ENCODE measurements at places on chromosomes 1 and 21.

- peak; percentile 39 for DNase-seq
Measured at GRCh38 chr1:72283307-72284083, 1.2 kb upstream of the NEGR1 start.

- no peak for DNase-seq
Measured at GRCh38 chr1:98090351-98090750, 169.5 kb upstream of the DPYD start.

GRCh38 chr1:226950871-226951270 lies 10.8 kb downstream of the COQ8A start:
- no peak for DNase-seq

- no peak for DNase-seq
Measured at GRCh38 chr1:193031431-193031830, 27.7 kb downstream of the UCHL5 start.

GRCh38 chr1:204146309-204146708 lies 5.5 kb downstream of the ETNK2 start:
- DNase-seq: no peak

GRCh38 chr1:6384962-6385361 lies 8.6 kb downstream of the ACOT7 start:
- DNase-seq: no peak

GRCh38 chr1:45822644-45823043 lies 19.2 kb downstream of the MAST2 start:
- no peak for DNase-seq

- DNase-seq: no peak
Measured at GRCh38 chr1:84171481-84171880, 27.4 kb downstream of the PRKACB start.

DNA sequence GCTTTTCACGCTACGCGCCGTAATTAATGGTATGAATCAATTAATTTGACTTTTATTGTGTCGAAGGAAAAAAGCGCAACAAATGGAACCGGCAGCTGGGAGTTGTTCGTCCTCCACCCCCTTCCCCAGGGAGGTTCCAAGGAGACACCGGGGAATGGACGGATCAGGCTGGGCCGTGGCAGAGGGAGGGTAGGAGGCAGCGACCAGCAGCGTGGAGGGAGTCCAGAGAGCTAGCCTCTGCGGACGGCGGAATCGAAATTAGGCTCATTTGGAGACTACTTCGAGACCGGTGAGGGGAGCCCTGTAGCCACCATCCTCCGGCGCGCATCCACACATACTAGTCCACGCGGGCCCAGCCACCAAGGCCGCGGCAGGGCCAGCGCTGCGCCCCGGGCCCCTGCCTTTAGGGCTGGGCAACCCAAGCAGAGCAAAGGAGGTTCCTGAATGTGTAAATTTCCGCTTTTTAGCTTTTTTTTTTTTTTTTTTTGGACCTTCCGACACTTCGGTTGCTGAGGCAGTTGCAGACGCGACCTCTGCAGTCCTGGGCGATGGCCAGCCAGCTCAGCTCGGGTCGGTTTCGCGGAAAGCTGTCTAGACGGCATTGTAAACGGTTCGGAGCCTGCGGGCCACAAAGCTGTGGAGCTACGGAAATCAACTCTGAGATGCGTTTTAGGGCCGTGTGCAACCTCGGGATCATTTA lies 2.2 kb upstream of the FOXD3 start:
- DNase-seq: no peak

- no peak for DNase-seq
Measured at GRCh38 chr1:147748676-147749350, 11.6 kb downstream of the GJA5 start.

DNA sequence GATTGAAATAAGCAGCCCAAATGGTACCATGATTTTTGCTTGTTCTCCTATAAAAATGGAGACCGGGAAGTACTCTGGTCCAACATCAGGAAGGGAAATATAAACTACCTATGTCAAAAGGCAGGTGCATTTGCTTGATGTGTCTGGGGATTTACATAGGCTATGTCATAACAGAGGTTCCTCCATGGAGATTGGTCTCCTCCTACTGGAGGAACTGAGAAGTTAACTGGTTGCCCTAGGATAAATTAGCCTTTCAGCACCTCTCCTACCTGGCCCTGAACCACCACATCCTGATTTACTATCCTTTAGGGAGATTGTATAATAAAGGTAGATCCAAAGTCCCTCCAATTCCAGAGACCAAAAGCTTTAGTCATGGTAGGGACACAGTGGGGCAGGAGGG lies 1109.3 kb upstream of the B3GALT2 start:
- DNase-seq: peak; percentile 11

DNA sequence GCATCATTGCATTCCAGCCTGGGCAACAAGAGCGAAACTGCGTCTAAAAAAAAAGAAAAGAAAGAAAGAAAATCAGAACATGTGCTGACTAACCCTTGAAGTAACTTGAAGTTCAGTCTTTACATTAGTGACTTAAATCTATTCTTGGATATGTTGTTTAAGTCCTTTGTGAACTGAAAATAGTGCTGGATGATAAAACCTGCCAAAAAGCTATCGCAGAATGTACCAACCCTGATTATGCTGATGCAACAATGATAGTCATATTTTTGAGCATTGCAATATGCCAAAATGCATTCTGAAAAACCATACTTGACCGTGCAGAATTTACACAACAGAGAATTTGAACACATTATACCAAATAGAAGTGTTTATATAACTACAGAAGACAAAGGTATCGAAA lies 30.7 kb downstream of the SHISAL2A start:
- DNase-seq: no peak

DNA sequence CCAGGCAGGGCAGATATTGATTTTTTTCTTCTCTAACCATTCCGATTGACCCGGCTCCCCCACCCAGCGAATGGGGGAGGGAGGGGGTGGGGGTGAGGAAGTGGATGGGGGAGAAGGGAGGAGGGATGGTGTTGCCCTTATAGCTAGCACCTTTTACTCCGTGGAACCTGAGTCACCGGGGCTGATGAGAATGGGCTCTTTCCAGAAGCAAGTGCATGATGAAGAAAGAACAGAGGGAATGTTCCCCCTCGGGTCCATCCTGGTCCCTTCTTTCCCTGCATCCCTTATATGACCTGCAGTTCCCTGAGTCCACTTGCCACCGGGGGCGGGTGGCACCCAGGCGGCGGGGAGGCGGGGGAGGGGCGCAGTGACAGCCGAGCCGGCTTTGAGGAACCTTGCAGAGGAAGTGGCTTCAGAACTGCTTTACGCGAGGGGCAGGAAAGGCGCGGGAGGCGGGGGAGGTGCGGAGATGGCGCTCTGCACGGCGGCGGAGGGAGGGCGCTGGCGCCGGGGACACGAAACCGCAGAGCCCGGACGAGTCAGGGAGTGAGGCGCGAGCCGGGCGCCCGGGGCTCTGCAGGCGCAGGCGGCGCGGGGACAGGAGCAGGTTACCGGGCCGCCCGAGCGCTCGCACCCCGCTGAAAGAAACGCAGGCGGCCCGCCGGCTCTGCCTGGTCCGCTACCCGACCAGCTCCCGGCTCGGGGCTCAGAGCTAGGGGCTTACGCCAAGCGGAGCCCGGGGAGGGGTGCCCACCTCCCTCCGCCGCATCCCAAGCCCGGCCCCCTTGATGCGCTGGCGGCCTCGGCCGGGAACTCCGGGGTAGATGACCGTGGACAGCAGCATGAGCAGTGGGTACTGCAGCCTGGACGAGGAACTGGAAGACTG lies 49.7 kb downstream of the RASSF5 start:
- DNase-seq: peak; percentile 81

DNA sequence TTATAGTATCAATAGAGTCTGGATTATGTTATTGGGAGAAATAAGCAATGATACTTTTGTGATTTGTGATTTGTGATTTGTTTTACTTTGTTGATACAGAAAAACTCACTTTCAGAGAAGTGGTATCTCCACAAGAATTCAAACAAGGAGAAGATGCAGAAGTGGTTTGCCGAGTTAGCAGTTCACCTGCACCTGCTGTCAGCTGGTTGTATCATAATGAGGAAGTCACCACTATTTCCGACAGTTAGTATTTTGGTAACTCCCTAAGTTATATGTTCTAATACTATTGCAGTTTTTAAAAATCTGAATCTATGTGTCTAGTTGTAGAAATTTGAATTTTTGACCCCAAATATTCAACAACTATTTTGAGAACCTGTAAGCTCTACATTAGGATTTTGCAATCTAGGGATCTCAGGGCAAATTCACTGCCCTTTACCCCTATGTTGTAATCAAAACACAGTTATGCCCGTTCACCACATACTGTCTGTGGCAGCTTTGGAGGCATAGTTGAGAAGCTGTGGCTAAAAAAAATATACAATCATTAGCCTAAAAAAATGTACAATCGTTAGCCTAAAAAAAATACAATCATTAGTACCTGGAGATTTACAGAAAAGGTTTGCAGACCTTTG lies 288.1 kb downstream of the NCAM2 start:
- no peak for DNase-seq

GRCh38 chr1:31532173-31532572 lies 44.1 kb upstream of the TINAGL1 start:
- no peak for DNase-seq

DNA sequence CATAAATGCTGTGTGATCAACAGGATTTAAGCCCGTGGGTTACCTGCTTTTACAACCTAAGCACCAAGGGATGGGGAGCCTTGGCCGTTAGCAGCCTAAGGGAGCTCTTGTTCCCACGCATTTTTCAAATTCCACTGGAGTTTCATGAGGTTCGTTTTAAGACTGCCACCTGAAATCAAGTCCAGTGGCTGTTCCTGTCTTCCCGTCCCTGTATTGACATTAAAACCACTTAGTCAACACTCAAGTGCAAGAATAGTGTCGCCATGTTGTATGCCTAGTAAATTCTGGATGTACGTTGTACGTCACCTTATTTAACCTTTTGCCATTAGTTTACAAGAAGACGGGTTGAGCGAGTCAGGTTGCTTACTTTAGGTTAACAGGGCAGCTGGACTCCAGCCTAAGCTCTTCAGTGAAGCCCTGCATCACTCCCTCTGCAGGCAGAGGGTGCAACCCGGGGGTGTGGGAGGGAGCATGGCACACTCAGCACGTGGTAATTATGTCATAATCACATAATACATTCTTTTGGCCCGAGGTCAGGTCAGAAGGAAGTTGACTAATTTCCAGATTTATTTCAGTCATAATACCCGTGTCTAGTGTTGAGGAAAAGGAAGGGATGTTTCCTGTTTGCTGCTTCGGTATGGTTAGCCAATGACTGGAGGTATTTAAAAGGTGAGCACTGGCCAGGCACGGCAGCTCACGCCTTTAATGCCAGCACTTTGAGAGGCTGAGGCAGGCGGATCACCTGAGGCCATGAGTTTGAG lies 42.5 kb downstream of the CNST start:
- peak; percentile 17 for DNase-seq

DNA sequence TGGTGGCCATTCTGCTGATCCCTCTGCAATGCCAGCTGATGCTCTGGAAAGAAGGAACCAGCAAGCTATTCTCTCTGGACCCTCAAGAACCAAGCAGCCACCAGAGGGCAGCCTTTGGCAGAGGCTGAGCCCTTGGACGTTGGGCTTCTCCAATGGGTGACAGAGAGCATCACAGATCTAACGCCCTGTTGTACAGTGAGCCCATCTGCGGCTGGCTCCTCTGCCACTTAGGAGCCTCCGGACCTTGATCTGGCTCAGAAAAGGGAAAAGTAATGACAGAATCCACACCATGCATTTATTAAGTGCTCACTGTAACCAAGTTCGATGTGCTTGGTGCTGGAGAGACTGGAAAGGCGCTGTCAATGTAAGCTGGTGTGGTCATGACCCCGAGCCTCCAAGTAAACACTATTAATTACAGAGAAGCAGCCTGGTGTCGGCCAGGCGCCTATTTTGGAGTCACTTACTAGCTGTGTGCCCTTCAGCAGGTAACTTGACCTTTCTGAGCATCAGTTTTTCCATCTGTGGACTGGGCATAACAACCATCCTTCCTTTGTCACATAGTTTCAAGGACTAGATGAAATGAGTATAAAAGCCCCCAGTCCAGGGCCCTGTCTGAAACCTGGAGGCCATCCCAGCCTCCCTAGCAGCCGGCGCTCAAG lies 34.9 kb downstream of the ECE1 start:
- DNase-seq: peak; percentile 68

DNA sequence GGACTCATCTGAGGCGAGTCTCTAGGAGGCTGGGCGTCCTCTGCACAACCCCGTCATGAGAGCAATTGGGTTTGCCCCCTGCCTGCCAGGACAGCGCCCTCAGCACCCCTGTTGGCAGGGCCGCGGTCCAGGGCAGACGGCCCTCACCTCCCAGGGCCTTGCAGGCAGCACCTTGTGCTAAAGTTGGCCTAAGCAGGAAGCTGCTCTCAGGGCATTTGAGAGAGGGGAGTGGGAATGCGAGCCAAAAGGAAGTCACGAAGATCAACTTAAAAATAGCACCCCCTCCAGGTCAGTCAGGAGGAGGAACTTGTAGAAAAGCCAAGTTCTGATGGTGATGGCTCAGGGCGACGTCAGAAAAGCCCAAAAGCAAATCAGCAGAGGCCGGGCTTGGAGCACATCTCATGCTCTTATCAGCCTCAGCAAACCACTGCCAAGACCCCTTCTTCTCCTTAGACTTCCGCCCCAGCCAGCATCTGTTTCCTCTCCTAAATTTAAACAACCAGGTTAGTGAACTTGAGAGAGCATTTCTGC lies 12.6 kb upstream of the ADORA3 start:
- peak; percentile 65 for DNase-seq

DNA sequence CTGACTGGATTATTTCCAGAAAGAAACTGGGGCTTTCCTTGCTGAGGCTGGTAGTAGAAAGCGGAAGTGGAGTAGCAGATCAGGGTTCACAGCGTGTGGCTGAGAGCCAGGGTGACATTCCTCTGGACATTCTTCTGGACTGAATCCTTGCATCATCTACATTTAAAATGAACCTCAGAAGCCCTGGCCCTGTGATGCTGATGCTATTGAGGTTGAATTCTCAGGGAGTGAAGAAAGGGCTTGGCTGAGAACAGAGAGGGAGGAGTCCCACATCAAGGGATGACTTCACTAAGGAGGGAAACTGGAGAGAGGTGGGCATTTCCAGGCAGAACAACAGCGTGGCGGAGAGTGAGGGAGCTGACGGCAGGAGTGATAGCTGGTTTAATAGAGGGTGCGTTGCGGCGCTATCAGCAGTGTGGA lies 102.3 kb upstream of the LMO4 start:
- no peak for DNase-seq

GRCh38 chr1:53127546-53127945 lies 14.9 kb downstream of the SLC1A7 start:
- DNase-seq: no peak

GRCh38 chr1:30700528-30701257 lies 22.7 kb downstream of the MATN1 start:
- no peak for DNase-seq

DNA sequence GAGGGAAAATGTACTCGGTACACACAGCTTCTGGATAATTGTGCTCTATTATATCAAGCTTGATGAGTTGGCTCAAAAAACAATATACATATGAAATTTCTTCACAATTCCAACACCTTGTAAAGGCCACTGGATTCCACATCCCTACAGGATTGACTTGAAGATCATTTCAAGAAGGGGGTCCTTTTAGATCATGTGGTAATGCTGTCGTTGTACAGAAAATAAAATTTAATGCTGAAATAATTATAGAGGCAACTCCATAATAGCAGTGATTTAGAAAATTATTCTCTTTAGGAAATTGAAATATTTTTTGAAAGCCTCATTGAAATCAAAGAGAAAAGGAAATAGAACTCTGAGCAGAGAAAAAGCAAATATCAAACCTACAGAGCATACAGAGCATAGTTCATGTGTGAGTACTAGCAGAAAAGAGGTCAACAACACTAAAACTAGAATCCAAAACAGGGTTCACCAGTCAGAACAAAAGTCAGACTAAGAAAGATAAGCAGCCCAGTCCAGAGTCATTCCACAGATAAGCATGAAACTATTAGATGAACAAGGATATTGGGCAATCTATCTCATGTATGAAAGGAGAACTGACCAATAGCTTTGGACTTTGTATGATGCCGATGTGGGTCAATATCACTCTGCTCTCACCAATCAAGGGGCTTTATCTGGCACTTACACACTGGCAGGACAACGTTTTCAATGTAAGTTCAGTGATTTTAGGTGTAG lies 79.5 kb upstream of the PALMD start:
- DNase-seq: no peak
